RWPE1 (cell line): ENCODE measurements at places on chromosomes 11 and 22.

DNA sequence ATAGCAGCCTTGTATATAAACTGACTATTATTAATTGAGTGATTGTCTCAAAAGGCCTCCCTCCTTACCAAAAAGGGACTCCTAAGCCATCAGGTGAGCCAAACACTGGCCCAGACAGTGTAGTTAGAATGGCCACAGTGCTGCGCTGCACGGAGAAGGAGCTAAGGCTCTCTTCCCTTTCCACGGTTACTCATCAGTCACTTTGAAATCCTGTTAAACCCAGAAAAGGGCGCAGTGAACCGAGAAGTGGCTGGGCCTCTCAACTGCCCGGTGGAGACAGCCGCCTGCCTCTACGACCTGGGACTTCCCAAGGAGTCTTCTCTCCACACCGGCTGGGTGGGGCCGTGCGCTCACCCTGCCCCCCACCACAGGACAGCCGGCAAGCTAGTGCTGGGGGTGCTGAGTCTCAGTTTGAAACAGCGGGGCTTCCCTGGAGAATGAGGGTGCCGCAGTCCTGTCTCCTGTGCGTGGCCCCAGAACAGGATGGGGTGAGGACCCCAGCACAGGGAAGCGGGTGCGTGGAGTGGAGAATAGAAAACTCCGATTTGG is 1.3 kb downstream of the MYH9 start:
- DNase-seq, result no peak

DNA sequence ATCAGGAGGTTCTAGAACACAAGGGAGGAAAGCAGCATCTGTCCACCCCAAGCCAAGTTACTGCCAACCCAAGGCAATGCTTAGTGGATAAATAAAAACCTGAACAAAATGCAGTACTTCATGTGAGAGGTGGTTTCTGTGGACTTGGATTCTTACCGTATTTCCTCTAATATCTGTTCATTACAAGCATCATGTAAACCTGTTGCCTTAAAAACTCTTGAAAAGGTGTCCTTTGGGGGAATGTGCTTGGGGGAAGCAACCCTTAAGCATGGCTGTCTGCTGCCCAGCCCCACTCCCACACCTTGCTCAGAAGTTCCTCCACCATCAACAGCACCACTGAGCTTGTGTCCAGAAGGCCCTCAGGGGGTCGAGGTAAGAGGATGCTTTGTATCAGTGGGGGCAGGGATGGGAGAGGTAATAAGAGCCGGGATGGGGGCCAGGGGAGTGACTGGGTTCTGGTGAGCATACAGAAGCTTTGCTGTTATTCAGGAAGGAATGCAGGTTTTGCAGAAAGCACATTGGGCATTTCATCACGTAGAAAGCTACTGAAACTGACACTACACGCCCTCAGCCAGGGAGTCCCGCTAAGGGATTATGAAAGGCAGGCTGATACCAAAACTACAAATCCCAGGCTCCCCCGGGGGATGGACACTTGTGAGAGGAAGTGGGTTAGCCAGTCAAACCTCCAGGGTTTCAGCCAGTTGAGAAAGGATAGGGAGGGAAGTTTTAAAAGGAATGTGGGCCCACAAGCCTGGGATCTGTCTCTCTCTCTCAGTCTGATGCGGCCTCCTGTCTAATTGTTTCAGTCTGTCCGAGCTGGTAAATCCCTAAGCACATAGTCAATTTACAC is 52.0 kb downstream of the KCNJ1 start:
- DNase-seq, result peak; percentile 24

DNA sequence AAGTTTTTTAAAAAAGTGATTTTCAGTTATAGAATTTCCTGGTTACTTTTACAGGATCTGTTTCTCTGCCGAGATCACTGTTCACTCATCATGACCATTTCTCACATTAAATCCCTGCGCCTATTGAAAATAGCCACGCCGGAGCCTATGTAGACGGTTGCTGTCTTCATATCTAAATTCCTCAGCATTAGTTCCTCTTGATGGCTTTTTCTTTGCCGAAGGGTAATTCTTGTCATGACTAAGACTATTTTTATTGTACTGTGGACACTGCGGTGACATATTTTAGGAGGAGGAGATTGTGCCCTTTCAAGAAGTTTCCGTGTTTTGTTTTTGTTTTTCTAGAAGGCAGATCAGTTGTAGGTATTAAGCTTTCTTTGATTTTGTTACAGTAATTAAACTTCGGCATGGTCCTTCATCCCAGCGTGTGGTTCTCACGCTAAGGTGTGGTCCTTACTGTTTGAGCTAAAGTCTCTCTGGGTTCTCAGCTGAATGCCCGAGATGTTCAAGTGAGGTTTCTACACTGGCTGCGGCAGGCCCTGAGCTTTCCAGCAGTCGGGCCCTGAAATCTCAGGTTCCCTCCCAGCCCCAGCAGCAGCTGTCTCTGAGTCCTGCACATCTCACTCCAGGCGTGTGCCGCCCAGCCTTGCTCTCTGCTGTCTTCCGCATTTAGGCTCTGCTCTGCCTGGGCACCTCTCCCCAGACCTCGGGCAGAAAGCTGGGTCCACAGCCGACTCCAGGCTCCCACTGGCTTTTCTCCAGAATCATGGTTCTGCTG is 1110.5 kb downstream of the TBC1D22A start:
- DNase-seq, result no peak

GRCh38 chr22:38611559-38611958 is 41.6 kb upstream of the DMC1 start:
- DNase-seq, result no peak

GRCh38 chr11:70483917-70484316 is 85.6 kb downstream of the CTTN start:
- no peak for DNase-seq

DNA sequence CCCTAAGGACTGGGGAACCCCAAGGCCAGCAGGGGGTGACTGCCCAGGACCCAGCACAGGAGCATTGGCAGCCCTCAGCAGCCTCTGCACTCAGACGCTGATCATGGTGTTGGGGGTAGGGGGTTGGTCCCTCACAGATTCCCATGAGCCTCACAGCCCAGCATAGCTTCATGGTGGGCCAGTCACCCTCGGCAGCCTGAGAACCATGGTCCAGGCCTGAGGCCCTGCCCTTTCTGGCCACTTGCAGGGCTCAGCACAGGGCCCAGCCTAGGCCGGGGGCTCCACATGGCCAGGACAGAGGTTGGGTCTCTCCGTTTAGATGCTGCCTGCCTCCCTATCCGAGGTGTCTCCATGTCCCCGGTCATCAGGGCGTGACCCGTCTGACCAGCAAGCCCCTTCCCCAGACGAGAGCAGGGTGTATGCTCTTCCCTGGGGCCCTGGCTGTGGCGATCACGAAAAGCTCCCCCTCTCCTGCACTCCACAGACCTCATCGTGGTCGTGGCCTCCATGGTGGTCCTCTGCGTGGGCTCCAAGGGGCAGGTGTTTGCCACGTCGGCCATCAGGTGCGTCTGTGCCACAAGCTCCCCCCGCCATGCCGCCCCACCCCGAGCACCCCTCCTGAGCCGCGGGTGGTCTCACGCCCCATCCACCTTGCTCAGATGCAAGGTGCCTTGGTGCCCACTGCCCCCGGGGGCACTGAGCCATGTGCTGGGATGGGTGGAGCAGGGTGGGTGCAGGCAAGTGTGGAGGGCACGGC is 126.2 kb downstream of the KCNQ1 start:
- DNase-seq, result no peak

DNA sequence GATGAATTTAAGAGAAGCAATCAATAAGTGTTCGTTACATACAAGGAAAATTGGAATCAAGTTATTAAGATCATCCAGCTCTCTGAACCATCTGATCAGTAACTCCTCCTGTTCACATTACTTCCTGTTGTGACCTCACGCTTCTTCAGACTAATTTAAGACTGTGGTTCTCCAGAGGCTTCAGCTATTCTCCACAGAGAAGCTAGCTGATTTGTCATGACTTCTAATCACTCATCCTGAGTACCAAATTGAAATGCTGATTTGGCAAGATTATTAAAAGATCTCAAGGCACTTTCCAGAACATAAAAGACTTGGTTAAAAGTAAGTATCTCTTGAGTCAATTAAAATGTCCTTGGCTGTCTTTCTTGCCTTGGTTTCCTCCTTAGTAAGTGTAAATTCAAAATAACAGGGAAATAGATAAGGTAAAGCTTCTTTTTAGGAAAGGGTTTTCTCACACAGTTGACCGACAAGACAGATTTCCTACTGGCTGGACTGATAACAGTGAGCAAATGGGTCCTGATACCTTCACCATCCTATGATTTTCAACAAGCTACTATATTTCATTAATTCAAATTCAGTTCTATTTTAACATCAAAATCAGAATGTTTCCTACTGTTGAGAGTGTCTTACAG is 38.5 kb downstream of the GAB2 start:
- no peak for DNase-seq

DNA sequence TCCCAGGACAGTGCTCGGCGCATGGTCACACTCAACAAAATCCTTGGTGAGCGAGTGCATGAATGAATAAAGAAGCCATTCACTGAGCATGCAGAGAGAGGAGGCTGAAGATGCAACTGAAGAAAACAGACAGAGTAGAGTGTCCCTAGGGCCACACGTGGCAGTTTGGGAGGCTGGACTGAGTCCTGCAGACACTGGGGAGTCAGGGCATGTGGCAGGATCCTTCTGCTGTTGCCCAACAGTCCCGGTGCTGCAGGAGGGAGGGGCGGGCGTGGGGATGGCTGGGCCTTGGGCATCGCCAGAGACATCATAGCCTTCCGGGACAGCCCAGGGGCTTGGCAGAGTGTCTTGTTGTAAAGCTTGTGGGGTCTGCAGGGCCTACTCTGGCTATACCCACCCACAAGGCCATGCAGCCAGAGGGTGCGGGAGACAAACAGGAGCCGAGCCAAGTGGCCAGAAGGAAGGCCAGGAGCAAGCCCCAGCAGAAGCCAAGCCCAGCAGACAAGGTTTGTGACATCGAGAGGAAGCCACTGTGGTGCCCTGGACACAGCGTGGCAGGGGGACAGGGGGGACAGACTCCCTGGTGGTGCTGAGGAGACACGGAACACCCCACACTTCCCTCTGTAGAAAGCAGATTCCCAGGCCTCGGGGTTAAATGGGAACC is 26.7 kb upstream of the FBLN1 start:
- no peak for DNase-seq

GRCh38 chr11:118929501-118930093 is 3.9 kb upstream of the BCL9L start:
- peak; percentile 88 for DNase-seq

GRCh38 chr11:72430741-72431570 is 3.4 kb downstream of the CLPB start:
- DNase-seq, result peak; percentile 42

DNA sequence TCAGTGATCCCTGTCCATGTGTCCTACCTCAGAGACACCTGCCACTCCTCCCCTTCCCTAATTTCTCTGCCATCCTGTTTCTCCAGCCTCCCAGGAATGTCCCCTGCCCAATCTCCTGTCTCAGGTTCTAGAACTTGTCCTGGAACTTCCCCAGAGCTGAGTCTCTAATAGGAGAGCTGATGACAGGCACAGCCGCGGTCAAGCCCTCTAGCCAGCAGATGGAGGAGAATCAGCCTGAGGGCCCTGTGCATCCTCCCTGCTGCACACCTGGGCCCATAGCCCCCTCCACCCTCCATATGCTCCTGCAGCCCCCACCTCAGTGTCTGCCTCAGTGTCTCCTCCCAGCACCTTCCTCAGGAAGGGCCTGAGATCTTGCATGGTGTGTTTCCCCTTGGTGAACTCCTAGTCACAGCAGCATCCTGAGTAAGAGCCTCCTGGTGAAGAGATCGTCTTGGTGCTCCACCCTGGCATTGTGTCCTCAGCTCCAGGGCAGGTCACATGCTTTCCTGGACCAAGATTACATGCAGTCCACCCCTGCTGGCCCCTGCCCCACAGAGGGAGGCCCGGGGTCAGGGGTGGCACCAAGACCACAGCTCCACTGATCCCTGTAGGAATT is 43.9 kb upstream of the VPREB1 start:
- no peak for DNase-seq

GRCh38 chr22:17411213-17411612 is 42.0 kb downstream of the CECR2 start:
- DNase-seq, result no peak

GRCh38 chr11:64745521-64746328 is 1.8 kb upstream of the RASGRP2 start:
- DNase-seq, result no peak

DNA sequence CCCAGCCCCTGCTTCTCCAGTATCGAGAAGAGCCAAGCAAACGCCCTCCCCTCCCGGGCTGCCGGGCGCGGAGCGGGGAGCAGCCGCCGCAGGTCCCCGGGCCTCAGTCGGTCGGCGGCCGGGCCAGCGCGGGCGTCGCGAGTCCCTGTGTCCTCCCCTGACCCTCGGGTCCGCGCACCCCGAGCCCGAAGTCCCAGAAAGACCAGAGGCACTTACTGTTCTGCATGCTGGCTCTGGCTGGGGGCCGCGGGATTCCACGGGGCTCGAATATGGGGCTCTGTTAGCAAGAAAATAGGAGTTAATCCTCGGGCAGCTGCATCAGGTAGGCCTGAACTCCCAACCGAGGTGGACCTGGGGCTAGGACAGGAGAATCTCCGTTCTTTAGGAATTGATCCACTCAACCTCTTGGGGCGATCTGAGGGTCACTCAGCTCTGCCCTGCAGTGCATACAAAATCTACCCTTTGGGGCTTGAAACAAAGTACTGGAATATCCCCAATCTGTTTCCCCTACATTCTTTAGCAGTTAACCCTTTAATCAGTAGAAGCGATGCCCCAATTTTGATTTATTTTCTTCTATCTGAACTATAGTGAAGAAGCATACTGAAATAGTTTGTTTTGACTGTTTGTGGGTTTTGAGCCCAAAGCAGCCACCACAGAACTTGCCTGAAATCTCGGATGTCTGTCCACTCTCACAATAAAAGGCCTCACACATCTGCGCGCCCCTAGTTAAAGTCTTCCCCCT is 4.8 kb downstream of the PAX6 start:
- no peak for DNase-seq

DNA sequence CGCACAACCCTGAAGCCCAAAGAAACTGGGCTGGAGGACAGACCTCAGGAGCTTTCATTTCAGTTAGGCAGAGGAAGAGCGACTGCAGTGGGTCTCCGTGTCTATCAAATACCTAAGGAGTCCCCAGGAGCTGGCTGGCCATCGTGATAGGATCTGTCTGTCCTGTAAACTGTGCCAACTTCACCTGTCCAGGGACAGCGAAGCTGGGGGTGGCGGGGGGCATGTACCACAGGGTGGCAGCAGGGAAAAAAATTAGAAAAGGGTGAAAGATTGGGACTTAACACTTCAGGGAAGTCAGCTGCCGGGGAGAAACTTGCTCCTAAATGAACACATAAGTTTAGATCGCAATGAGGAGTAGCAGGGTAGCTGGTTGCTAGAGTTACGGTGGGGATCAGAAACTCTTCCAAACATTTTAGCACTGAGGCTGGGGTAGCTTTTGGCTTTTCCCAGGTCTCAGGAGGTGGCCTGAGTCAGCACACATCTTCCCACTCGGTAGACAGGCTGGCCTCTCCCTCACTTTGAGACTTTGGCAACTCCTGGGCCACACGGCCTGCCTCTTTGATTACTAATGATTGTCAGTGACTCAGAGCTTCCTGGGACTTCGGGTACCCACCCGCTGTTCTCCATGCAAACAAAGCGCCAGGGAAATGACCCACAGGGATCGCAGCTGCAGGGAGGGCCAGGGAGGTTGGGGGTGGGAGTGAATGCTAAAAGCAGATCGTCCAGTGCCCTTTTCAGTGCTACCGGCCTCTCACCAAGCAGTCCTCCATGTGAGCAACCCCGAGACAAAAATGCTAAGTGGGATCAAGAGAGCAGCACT is 2.9 kb upstream of the MTFP1 start:
- peak; percentile 79 for DNase-seq

- DNase-seq, result no peak
Measured at GRCh38 chr11:66287889-66288670, 863 bp downstream of the YIF1A start.
